ENCODE measurements at places on chromosomes 1 and 21.
A peak's percentile ranks its signal among the peaks of the same experiment; 100 is the strongest.

GRCh38 chr1:248750496-248750895 is 5.1 kb downstream of the LYPD8 start:
- no peak for DNase-seq

GRCh38 chr1:76065270-76065669 is 9.3 kb upstream of the ST6GALNAC3 start:
- DNase-seq: no peak

DNA sequence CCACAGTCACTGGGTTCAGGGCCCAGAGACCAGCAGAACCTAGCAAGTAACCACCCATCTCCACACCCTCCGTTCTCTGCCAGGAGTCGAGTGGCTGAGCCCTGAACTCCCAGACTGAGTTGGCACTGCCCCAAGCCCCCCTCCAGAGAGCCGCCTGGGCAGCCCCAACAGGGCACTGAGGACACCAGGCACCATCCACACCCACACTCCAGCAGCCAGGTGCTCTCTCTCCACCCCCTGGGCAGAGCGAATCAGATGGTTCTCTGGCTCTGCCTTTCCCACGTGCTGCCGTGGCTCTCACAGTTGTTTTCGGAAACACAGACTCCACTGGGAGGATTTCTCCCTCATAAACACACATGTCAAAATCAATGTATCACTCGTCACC is 13.6 kb downstream of the WDR4 start:
- no peak for DNase-seq

GRCh38 chr1:154179946-154180687 is 11.8 kb downstream of the TPM3 start:
- DNase-seq: no peak

GRCh38 chr1:181083842-181084605 is 4.5 kb upstream of the IER5 start:
- DNase-seq: no peak

DNA sequence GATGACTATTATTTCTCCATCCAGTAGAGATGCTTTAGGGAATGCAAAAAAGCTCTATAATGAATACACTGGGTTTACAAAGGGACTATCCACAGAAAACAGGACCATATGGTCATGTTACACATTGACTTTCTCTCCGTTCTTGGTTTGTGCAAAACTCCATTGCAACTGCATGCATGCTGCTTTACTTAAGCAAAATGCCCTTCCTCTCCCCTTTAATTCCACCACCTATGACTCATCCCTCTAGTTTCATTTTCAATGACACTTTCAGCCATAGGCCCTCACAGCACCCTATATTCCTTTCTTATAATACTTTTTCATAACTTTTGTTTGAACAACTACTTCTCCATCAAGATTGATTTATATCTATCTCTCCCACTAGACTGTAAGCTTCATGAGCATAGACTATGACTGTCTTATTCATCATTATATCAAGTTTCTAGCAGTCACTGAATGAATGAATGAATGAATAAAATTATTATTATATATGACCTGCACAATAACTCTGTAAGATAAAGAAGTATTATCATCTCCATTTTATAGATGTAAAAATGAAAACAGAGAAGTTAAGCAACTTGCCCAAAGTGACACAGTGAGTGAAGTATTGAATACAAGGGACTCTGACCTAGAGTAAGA is 248.9 kb downstream of the PLPP3 start:
- DNase-seq: no peak

DNA sequence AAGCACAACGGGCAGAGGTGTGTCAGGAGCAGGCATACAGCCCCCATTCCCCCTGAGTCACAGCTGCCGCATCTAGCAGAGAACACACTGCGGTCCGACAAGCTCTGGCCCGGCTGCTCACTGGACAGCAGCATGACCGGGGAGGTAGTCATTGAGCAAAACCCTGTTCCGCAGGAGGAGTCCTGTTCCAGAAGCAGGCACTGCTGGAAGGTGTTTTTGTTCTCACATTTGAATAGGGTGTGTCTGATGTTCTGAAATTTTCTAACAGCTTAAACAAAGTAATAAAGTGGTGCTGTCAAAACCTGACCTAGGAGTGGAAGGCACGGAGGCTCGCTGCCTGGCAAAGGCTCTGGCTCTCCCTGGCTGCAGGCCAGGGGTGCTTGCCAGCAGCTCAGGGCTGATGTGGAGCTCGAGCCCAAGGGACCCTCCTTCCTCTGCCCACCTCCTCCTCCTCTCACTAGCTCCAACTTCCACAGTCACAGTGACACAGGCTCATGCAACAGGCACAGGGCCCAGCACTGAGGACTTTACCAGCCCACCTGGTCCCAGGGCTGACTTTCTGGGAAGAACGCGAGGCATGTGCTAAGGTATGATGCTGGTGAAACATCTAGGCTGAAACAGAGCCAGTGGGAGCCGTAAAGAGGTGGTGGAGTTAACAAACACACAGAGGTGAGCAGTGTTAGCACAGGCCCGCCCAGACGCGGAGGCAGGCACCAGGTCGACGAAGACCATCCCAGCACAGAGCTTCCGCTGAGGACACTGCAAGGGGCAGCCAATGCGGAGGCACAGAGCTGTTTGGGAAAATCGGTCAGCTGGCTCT is 118.6 kb upstream of the IFFO2 start:
- peak; percentile 66 for DNase-seq

GRCh38 chr21:15455819-15456462 is 273.8 kb upstream of the USP25 start:
- no peak for DNase-seq

GRCh38 chr1:154572468-154573167 is 5.0 kb downstream of the CHRNB2 start:
- no peak for DNase-seq

- DNase-seq: peak; percentile 29
These were observed 57.1 kb upstream of the ADARB1 start for GRCh38 chr21:45017039-45017960.

- DNase-seq: no peak
These were observed 72.2 kb upstream of the RALGPS2 start for GRCh38 chr1:178652506-178653490.

GRCh38 chr1:234368320-234369032 is 4.8 kb upstream of the COA6 start:
- no peak for DNase-seq

- DNase-seq: no peak
These were observed 87.1 kb upstream of the LYST start for GRCh38 chr1:235953801-235954200.

GRCh38 chr1:245116751-245117150 is 38.0 kb upstream of the KIF26B start:
- no peak for DNase-seq

GRCh38 chr1:6288665-6289064 is 27.8 kb upstream of the GPR153 start:
- no peak for DNase-seq

DNA sequence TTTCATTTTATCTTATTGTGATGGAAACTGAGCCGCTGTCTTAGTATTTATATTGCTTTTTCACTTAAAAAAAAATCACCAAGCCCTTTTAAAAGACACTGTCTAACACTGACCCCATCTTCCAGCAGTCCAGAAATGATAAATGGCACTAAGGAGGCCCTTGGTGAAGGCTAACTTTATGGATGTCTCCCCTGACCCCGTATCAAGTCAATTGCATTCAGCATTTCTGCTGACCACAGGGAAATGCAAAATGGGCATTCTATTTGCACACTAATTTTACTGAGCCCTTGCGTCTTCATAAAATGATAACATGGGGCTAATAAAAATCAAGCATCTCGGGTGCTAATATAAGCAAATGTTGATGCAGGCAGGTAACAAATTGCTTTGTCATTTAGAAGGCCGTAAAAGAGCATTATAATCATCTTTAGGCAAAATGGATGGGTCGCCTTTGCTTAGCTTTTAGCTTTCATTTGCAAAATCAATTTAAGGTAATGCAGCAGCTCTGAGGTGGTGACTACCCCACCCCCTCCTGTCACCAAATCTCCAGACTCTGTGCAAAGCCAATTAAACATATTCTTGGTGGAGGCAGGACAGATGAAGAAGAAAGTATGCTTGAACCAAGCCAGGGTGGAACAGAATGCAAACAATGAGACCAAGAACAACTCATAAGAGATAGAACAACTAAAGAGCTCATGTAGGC is 110.8 kb downstream of the BEND5 start:
- no peak for DNase-seq

- peak; percentile 95 for DNase-seq
These were observed 10.7 kb upstream of the COL16A1 start for GRCh38 chr1:31714442-31715086.

- peak; percentile 75 for DNase-seq
These were observed 27.7 kb upstream of the LY9 start for GRCh38 chr1:160768295-160768657.

DNA sequence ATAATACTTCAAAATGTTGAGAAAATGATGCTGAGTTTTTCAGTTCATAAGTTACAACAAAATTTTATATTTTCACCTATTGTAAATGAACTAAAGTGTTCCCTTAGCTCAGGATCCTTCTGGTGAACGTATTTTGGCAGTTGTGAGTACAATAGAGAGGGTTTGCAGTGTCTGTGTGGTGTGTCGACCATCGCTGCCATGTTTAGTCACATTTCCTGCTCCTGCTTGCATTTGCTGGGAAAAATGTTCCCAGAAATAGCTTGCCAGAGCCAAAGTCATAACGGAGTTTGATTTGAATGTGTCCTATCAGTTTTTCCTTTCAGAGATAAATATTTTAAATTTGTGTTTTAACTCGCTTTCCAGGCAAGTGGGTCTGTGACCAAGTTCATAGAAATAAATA is 117.1 kb upstream of the COL6A1 start:
- no peak for DNase-seq

DNA sequence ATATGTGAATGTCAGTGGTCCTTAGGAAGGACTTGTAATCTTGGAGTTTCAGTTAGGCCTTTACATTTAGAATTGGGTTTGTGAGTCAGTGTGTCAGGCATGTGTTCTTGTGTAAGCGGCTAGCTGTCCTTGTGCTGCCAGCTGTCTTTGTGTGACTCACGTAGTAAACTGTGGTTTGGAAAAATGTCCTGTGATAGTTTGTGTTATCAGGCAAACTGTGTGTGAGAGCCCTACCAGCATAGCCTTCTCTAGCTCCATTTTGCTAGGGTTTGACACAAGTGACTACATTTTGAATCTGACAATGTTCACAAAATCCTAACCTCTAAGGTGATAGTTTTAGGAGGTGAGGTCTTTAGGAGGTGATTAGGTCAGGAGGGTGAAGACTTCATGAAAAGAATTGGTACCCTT is 6.9 kb upstream of the SLC35D1 start:
- no peak for DNase-seq

DNA sequence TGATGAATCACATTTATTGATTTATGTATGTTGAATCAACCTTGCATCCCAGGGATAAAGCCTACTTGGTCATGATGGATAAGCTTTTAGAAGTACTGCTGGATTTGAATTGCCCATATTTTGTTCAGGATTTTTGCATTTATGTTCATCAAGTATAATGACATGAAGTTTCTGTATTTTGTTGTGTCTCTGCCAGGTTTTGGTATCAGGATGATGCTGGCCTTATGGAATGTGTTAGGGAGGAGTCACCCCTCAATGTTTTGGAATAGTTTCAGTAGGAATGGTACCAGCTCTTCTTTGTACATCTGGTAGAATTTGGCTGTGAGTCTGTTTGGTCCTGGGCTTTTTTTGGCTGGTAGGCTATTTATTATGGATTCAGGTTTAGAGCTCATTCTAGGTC is 1643.1 kb upstream of the B3GALT2 start:
- no peak for DNase-seq

DNA sequence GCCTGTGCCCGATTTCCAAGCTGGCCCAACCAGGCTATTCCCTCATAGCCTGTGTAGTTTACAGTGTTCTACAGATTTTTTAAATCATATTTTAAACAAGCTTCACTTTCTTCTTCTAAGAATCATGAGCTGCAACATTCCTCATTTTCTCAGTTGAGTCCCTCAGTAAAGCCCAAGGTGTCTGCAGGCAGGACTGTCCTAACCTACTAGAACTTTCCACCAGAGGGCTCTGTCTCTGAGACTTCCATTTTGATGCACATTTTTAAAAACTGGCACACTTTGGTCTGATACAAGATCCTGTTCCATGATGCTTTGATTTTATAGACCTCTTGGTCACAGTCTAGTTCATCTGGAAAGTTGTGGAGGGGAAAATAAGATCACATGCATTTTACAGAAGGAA is 21.6 kb upstream of the SLAMF6 start:
- DNase-seq: no peak

- DNase-seq: no peak
These were observed 1.3 kb downstream of the ZNF644 start for GRCh38 chr1:91020486-91020885.

DNA sequence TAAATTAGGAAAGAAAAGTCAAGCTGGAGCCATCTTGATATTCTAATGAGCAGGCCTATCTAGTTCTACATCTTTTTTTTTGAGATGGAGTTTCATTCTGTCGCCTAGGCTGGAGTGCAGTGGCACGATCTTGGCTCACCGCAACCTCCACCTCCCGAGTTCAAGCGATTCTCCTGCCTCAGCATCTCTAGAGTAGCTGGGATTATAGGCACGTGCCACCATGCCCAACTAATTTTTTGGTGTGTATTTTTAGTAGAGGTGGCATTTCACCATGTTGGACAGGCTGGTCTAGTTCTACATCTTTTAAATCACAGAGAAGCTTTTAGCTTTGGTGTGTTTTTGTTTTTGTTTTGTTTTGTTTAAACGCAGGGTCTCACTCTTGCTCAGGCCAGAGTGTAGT is 6.8 kb downstream of the TMEM69 start:
- no peak for DNase-seq

DNA sequence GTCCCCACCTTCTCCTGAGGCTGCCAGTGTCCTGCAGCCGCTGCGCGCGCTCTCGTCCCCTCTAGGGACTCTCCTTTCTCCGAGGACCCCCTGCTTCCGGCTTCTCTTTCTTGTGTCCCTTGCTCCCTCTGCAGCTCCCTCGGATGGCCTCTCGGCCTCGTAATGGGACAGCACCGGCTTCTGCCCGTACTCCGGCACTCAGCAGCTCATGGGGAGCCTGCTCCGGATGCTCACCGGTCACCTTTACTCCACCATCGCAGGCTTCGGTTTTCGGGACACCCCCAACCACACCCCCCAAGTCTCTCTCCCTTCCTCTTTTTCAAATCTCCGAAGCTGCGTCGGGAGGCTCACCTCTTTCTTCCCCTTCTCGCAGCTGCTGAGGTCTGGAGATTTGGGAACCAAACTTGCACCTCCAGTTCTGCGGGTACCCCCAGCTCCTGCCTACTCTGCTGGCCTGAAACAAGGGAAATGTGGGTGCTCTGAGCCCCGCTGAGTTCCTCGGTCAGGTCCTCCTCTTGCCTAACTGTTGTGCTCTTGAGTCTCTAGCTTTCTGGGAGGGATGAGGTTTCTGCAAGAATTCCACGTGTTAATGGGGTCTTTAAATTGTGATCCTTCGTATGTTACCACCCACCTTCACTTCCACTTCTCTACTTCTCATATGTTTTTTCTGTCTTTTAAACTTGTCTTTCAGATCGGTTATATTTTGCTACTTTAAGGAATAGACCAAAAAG is 930 bp downstream of the CDC14A start:
- peak; percentile 78 for DNase-seq

- peak; percentile 60 for DNase-seq
These were observed 12.0 kb upstream of the UMODL1 start for GRCh38 chr21:42059141-42059540.

GRCh38 chr1:213951876-213952275 is 35.9 kb upstream of the PROX1 start:
- DNase-seq: no peak

GRCh38 chr1:17276568-17276967 is 27.7 kb downstream of the PADI3 start:
- DNase-seq: no peak
